ENCODE measurements at places on chromosomes 1 and 21.

DNA sequence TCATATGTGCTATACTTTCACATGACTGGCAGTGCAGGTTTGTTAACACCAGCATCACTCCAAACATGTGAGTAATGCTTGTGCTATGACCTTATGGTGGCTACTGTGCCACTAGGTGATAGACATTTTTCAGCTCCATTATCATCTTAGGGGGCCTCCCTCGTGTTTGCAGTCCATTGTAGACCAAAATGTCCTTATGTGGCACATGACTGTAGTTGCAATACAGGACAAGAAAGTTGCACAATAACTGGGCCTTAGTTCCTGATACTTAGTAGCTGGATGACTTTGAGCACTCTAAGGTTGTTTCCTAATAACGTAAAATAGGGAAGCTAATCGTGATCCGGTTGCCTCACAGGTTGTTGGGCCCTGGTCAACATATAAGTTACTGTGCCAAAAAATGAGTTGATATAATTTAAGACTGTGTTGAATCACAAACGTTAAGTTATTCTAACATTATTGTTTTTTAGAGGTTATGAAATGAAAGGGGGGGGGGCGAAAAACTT is 511 bp upstream of the SNX27 start:
- DNase-seq, result no peak

DNA sequence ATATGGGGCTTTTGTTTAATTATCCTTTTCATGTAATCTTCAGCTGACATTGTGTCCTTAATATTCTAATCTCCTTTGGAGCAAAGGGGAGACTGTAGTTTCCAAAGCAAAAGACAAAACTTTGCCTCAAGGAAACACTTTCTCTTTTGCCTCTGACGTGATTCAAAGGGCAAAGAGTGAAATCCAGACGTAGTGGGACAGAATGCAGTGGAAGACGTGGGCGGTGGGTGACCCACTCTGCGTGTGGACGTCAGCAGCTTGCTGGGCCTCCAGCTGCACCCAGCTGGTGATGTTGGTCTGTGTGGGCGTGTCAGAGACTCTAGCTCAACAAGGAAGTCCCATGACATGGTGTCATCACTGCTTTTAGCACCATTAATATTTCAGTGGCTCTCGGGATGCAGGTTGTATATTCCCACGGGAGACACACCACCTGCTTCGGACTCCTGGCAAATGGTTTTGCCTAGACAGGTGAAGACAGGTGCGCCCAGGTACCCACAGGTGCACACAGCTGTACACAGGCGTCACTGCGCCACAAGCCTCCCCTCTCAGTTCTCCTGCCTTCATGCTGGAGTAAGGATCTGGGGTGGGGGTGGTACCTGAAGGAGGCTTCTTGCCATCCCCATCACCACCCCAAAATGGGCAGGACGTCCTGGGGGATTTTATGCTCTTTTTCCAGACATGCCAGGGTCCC is 292.1 kb upstream of the VAMP3 start:
- DNase-seq, result peak; percentile 86

DNA sequence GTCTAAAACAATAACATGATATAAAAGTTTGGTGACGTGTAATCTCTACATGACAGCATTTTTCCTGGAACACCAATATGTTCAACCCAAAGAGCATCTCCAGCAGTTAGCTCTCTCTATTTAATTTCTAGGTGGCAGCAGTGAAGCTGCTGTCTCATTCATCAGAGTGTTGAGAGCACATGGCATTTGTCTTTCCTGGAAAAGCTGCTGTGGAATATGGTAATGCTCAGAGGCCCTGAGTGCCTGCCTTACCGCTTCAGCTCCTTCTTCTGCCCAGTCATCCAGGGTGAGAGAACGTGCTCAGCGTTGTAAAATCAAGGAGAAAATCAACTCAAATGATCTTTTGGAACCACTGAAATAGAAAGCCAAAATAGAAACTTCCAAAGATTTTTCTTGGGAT is 640.7 kb downstream of the ADGRL2 start:
- DNase-seq, result no peak

DNA sequence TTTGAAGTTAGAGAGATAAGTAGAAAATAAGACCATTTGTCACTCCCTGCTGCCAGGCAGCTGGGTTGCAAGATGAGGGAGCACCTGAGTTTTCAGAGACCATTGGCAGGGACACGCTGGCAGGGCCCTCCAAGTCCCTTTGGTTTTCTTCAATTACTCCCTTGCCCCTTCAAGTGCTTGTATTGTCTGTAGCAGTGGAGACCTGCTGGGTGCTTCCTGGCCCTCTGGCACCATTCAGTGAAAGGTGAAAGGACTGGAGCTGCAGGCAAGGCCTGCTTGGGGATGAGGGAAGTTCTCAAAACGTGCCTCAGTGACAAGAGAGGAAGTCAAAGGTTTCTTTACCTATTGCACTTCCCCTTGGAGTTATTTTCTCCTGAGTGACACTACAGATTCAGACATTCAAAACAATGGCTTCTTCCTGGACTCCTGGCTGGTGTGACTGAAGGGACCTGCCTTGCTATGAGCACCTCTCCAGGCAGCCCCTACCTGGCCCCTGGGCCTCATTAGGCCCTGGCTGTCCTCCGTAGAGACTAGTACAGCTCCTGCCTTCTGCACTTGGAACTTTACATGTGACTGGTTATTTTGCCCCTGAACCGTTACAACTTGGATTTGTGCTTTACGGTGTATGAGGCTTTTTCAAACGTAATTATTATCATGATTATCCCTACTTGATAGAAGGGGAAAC is 100.1 kb downstream of the C1orf21 start:
- DNase-seq, result no peak

- no peak for DNase-seq
Observed at GRCh38 chr1:74522148-74522547, 9.7 kb upstream of the LRRC53 start.

DNA sequence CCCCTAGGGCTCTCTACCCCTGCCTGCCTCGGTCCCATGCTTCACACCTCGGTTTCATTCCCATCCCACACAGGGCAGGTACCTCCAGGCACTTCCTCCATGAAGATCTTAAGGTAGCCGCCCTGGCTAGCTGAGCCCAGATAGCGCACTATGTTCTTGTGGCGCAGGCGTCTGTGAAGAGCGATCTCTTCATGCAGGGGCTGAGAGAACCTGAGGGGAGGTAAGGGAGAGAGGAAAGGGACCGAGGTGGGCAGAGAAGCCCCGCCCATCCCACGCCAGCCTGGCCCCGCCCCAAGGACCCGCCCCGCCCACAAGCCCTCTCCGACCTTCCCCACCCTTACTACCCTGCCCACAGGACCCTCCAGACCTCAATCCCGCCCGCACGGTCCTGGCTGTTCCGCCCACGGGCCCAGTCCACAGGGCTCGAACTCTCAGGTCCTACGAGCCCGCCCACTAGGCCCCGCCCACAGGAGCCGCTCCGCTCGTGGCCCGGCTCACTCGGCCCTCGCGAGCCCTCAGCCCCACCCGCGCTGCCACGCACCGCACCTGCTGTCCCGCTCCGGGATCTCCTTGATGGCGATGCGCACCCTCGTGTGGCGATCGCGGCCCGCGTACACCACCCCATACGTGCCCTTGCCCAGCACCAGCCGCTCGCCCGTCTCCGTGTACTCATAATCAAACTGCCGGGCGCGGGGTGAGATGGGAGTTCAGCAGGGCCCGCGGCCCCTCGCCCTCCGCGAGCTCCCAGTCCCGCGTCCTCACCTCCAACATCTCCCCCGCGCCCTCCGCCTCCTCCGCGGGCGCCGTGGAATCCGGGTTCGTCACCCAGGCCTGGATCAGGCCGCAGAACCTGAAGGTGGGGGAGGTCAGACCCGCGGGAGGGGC is 6.4 kb downstream of the MAP3K6 start:
- DNase-seq, result no peak

DNA sequence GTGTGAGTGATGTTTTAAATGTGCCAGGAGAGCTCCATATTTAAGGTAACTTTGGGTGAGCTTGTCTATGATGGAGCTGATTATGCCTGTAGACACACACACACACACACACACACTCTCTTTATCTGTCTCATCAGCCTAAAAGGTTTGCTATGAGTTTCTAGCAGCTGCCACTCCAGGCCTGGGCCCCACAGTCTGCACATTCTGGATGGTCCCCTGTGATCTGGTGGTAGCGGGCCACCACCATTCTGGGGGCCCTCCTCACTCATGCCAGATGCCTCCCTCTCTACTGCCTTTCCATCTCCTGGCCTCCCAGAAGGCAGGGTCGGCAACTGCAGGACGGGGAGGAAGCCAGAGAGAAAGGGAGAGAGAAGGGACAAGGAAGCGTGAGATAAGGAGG is 129.2 kb upstream of the TNR start:
- no peak for DNase-seq

- no peak for DNase-seq
Observed at GRCh38 chr1:89355056-89355455, 8.8 kb upstream of the GBP6 start.

- DNase-seq, result peak; percentile 79
Observed at GRCh38 chr1:94236630-94237290, 624 bp downstream of the ARHGAP29 start.

DNA sequence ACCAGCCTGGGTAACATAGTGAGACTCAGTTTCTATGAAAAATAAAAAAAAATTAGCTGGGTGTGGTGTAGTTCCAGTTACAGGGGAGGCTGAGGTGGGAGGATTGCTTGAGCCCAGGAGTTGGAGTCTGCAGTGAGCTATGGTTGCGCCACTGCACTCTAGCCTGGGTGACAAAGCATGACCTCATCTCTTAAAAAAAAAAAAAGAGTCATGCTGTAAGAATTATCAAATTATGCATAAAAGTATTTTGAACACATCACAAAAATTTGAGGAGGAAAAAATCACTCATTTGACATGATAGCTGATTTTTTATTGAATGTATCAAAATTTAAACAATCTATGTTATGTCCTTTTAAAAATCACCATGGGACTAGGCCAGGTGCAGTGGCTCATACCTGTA is 17.8 kb downstream of the CCDC30 start:
- no peak for DNase-seq

- no peak for DNase-seq
Observed at GRCh38 chr1:208980605-208981004, 602.9 kb upstream of the CAMK1G start.

DNA sequence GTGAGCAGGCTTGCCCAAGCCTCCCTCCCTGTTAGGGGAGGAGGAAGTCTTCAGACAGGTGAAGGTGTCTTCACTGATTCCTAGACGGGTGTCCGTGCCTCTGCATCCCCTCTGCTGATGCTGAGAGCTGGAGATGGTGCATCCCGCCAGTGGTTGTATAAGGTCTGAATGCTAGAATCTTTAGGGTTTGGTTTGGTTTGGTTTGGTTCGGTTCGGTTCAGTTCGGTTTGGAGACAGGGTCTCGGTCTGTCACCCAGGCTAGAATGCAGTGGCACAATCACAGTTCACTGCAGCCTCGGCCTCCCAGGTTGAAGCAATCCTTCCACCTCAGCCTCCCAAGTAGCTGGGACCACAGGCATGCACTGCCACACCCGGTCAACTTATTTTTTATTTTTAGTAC is 153.6 kb downstream of the PGBD5 start:
- DNase-seq, result no peak

- no peak for DNase-seq
Observed at GRCh38 chr1:190464690-190465089, 13.0 kb downstream of the BRINP3 start.

DNA sequence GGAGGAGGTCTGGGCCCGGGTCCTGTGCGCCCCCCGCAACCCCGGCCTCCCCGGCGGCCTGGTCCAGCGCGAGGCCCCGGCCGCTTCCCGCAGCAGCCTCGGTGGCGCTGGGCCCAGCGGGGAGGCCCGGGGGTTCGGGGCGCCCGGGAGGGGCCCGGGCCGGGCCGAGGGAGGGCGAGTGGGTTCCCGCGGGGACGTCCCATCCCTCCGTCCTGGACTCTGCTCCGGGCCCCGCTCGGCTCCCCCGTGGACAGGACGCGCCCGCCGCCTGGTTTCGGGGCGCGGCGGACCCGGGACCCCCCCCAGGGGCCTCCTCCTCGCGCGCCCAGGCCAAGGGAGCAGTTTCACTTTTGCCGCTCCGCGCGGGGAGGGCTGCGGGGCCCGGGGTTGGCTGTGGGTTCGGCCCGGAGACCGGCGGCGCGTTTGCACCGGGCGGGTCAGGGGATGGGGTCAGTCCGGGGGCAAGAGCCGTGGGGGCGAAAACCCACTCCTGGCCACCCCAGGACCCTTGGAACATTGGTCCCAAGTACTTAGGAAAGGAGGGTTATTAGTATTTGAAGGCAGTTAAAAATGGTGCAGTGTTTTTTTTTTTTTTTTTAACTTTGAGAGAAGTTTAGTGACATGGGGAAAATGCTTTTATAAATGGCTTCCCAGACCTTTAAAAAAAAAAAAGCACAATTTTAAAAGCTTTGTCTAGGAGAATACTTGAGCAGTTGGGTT is 677 bp downstream of the AGPAT3 start:
- peak; percentile 53 for DNase-seq

- no peak for DNase-seq
Observed at GRCh38 chr1:19780267-19780877, 19.3 kb downstream of the TMCO4 start.

DNA sequence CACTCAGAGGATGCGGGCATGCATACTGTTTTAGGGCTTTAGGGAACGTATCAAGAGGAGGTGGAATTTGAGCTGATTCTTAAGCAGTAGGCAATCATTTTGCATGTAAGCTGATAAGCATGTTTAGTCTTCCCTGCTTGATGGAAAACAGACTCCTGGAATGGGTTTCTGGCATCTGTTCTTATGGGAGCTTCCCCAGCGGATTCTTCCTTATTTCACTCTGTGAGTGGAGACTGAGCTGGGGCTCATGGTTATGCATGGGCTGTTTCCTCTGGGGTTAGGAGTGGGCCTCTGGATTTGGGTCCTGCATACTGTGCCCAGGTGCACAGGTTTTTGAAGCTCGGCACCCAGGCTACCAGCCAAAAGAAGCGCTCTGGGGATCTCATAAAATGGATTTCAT is 93.4 kb downstream of the DIRAS3 start:
- DNase-seq, result no peak

DNA sequence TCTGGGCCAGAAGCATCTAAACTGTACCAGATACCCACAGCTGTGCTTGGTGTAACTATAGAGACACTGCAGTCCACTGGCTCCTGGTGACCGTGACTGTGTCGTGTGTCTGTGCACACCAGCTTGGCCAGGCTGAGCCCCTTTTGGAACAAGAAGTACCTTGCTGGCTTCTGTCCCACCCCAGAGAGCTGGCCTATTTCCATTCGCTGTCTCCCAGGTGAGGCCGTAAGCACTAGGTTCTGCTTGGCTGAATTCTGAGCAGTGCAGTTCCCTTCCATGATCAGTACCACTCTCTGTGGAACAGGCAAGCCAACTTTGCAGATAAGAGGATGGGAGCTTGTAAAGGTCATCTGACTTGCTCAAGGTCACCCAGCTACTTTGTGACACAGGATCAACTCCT is 119.9 kb upstream of the DNAH14 start:
- DNase-seq, result no peak

- DNase-seq, result peak; percentile 58
Observed at GRCh38 chr1:74468982-74469603, 43.3 kb downstream of the LRRC53 start.

- DNase-seq, result peak; percentile 27
Observed at GRCh38 chr1:179031855-179032513, 6.3 kb downstream of the FAM20B start.

DNA sequence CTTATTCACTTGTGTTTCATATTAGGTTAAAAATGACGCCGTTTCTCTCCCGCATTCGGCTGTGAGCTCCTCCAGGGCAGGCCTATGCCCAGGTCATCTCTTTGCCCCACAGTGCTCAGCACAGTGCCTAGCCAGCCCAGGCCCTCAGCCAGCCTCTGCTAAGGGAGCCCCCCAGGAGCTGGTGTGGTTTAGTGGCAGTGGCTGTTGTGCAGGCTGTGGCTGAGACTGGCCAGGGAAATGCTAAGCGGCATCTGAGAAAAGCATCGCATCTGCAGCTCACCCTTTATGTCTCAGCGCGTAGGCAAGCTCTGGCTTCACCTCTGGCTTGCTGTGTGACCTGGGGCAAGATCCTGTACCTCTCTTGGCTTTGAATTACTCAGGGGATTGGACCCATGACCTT is 275.1 kb downstream of the TRABD2B start:
- DNase-seq, result no peak

All from NCI-H526 (cell line).